ENCODE measurements at places on chromosomes 11 and 22.

DNA sequence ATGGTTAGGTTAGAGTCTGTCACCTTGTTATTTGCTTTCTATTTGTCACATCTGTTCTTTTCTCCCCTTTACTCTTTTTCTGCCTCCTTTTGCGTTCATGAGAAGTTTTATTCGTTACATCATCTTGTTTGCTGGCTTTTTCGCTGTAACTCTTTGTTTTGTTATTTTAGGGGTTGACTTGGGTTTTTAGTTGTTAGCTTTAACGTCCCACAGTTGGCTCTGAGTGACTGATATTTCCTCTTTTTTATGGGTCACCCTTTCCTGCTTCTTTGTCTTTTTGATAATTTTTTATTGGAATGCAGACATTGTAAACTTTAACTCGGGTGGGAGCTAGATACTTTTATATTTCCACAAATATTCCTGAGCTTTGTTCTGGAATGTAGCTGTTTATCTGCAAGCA, 13.3 kb upstream of the TNNT3 start:
- no peak for DNase-seq

DNA sequence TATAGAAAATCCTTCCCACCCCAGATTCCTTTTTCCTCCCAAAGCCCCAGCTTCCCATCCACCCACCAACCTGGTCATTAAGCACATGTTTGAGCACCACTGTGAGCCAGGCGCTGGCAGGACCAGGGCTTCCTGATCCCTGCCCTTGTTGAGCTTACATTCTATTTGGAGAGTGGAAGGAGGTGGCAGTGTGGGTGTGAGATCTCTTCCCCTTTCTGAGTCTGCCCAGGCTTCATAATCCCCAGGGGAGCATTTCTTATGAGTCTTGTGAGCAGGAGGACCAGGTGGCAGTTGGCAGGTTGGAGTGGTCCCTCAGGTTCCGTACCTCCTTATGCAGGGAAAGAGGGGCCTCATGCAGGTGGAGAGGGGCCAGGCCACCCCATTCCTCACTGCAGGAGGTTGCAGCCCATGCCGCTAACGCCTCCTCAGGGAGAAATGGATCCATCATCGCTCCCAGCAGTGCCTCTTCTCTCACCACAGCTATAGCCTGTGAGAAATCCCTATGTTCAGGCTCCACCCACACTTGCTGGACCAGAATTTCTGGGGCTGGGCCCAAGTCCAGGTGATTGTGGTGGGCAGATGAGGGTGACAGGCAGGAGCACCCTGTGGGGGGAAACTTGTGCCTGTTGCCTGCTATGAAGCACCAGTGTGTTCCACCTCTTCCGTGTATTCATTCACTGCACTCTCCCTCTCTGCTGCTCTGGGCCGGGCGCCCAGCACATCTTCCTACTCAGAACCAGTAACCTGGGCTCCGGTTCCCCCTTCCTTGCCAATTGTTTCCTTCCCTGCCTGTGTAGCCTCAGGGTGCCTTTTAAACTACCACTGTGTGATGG, 23.5 kb downstream of the UBE2L3 start:
- DNase-seq: no peak

DNA sequence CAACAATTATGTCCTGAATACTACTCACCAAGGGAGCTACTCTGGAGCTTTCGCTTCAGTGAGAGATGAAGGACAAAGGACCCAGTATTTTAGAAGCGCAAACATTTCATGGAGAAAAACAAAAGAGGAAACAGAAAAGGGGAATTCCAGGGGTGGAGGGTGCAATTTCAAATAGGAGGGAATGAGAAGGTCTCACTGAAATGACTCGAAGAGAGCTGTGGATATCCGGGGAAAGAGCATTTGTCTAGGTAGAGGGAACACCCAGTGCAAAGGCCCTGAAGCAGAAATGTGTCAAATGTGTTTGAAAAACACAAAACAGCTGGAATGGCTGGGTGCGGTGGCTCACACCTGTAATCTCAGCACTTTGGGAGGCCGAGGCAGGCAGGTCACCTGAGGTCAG, 2.4 kb downstream of the RPS19BP1 start:
- no peak for DNase-seq

GRCh38 chr11:6563121-6563619, 40.2 kb downstream of the RRP8 start:
- DNase-seq: no peak

DNA sequence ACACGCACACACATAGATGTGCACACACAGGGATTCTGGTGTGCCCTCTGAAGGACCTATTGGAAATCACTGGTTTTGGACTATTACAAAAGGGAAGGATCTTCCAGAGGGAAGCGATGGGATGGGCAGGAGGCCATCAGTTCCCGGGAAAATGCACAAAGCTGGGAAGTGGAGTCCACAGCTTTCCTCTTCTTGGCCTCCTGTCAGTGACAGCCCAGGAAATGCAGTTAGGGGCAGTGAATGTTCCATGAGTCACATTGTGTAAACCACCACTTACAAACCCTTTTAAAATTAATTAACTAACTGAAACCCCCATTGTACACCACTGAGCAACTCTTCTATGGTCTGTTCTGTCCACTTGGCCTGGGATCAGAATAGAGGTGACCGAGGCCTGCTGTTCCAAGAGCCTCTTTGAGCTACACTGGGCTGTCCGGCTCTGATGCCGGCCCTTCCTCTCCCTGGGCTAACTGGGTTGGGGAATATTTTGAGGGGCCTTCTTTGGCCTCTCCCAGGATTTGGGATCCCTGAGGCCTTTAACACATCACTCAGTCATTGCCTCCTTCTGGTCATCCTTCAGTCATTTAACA, 137.7 kb downstream of the FEZ1 start:
- DNase-seq: no peak

DNA sequence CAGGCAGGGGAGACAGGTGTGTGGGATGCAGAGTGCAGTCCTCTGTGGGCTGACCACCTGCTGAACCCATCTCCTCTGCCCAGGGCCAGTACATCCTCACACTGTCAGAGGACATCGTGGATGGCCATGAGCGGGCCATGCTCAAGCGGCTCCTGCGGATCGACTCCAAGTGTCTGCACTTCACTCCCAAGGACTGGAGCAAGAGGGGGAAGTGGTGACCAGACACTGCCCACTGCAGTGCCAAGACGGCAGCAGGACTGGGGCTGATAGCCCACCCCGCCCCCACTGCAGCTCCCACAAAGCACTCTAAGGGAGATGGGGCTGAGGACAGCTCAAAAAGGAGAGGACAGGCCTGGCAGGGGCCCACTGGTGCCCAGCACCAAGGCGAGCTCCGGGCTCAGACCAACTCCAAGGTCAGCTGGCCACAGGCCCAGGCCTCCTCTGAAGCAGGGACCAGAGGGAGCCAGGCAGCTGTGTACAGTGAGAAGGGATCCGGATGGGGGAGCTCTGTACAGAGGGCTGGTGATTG, 1.6 kb downstream of the RNASEH2C start:
- DNase-seq: no peak

DNA sequence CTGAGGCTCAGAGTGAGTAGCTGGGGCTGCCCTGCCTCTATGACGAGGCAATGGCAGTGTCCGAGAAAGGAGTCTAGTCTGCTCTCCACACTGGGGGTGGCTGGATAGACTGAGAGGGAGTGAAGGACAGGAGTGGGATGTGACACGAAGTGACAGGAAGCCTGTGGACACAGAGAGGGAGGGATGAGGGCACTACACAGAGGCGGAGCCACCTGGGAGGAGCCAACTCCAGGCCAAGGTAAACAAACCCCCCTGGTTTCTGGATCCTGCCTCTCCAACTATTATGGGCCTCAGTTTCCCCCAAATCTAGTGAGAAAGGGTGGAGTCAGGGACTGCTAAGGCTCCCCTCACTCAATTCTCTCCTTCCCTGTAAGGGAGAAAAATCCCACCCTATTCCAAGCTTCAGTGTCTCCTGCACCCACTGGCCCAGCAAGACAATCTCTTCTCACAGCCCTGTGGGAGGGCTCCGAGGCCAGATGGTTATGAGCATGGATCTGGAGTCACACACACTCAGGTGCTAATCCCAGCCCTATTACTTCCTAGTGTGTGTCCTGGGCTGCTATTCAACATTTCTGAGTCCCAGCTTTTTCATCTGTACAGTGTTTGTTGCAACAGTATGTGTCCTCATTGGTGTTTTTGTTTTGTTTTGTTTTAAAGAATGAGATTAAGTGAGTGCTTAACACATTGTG, 24.9 kb downstream of the ASPHD2 start:
- no peak for DNase-seq

DNA sequence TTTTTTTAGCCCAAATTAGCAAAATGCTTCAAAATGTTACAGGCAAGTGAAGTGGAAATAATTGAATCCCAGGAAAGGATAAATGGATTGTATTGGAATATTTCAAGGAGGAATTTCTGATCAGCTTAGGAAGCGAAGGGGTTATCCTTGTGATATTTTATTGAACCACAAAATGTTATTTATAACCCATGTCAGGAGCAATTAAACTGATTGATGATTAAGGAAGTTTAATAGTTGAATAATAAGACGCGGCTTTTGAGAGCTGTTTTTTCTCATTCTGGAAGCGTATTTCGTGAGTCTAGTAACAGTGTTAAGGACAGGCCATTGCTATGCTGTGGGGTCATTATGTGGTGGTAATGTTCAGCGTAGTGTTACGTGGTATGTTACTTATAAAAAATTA, 192.3 kb downstream of the TBC1D22A start:
- DNase-seq: no peak

DNA sequence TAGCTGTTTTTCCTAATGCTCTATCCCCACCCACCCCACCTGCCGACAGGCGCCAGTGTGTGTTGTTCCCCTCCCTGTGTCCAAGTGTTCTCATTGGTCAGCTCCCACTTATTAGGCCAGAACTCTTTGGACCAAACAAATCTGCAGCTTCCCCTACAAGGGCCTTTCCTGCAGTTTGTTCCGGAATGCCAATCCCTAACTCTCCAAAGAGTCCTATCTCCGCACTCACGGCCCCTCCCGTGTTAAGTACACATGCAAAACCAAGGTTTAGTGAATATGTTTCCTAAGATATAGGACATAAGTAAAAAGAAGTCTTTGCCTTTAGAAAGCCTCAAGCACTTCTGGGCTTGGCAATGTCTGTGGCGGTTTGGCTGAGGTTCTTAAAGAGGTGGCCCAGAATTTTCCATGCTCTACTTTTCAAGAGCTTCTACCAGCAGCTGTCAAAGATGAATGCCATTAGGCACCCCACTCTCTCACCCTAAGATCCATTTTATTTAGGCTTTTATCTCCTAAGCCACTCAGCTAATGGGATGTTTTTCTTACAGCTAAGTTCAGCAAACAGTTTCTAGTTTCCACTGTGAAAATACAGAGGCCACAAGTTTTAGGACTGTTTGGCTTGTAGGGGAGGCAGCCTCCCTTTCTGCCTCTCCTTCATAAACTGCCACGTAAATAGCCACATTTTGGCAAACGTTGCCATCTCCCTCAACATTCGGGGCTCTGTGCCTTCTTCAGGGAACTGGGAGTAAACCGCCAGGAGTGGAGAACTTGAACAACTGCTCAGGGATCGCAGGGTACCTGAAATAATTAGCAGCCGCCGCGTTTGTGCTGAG, 1.6 kb downstream of the CD59 start:
- DNase-seq: no peak

DNA sequence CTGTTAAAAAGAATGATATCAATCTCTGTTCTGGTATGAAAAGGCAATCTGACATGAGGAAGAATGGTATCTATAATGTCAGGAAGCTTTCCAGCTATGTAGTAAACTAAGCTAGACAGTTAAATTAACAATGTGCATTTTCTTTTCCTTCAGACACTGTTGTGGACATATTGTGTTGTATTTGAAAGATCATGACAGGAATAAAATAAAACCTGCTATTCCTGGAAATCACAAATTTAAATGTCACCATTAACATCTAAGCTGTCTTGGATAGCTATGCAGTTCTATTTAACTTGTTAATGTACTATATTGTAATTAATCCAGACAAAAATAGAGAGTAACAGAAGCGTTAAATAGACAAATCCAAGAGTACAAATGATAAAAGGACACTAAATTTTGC, 297.4 kb upstream of the LUZP2 start:
- no peak for DNase-seq

GRCh38 chr11:122799406-122800105, 38.7 kb upstream of the CRTAM start:
- no peak for DNase-seq

GRCh38 chr11:29183301-29183700, 833.5 kb downstream of the KCNA4 start:
- DNase-seq: no peak

GRCh38 chr11:68569357-68569756, 108.8 kb downstream of the PPP6R3 start:
- no peak for DNase-seq

DNA sequence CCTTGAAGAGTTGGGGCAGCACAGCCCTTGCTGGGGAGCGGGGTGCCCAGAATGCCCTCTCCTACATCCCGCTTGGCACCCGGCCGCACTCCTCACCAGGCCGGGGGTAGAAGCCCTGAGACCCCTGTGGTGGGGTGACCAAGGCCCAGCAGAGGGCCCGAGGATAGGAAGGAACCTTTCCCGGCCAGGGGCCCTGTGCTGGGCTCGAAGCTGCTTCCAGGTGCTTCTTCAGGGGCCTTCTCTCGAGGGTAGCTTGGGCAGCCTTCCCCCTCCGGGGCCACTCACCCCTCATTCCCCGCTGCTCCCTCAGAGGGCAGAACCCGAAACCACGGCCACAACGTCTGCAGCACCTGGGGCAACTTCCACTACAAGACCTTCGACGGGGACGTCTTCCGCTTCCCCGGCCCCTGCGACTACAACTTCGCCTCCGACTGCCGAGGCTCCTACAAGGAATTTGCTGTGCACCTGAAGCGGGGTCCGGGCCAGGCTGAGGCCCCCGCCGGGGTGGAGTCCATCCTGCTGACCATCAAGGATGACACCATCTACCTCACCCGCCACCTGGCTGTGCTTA, 752 bp downstream of the MUC2 start:
- DNase-seq: no peak

GRCh38 chr22:46941968-46942798, 179.7 kb downstream of the TBC1D22A start:
- DNase-seq: no peak

DNA sequence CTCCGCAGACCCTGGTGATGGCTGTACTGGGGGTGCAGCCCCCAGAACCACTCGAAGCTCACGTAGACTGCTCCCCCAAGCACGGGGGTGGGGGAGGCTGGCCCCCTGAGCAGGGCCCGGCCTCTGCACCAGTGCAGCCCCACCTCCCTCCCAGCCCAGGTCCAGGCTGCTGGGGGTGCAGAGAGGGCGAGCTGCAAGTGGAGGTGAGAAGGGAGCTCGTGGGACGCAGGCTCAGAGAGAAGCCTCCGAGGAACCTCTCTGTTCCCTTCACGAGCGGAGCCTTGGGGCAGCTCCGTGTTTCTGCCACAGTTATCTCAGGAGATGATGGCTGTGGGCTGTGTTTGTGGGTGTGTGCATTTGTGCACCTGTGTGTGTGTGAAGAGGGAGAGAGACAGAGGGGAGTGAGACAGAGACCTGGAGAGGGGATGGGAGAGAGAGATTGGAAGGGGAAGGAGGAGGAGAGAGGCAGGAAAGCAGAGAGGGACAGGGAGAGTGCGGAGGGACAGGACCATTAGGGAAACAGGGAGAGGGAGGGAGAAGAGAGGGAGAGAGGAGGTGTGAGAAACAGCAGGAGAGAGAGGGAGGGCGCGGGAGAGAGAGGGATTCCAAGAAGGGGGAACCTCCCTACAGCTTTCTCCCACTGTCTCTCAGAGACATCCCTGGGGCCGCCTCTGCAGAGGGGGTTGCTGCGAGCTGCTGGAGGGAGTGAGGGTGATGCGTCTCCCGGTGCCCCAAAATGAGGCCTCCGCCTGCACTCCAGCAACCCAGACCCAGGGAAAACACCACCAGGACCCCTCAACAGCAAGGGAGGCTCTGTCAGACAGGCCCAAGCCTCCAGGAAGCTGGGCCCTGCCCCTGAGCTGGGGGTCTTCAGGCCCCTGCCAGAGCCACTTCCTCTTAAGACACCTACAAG, 1488.6 kb downstream of the BRD1 start:
- no peak for DNase-seq

- no peak for DNase-seq
These were observed 22.0 kb upstream of the MYOD1 start for GRCh38 chr11:17697175-17697949.

Measured in cortex of kidney (tissue), 1 donor.